Neural crest cell (in vitro differentiated cells): ENCODE measurements at places on chromosomes 3 and 15.

GRCh38 chr3:195796795-195797194 is 14.9 kb downstream of the MUC4 start:
- no peak for DNase-seq

DNA sequence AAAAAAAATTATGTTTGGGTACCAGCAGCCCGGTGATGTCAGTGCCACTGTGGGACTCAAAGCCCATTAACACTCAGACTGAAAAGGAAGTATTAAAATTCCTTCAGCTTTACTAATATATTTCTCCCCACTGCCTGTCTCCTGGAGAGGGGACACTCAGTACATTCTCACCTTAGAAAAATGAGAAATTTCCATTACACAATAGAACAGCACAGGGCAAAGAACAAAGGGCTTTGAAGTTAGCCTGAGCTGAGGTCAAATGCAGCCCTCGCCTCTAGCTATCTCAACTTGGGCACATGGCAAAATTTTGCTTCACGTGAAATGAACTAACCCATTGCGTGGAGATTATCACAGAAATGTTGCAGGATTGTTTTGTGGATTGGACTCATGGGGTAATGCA is 80.8 kb downstream of the RARB start:
- DNase-seq = no peak

GRCh38 chr3:12797892-12798558 is 1.5 kb downstream of the CAND2 start:
- DNase-seq = no peak

- DNase-seq = no peak
Observed at GRCh38 chr15:71595846-71596553, 214.4 kb upstream of the NR2E3 start.

DNA sequence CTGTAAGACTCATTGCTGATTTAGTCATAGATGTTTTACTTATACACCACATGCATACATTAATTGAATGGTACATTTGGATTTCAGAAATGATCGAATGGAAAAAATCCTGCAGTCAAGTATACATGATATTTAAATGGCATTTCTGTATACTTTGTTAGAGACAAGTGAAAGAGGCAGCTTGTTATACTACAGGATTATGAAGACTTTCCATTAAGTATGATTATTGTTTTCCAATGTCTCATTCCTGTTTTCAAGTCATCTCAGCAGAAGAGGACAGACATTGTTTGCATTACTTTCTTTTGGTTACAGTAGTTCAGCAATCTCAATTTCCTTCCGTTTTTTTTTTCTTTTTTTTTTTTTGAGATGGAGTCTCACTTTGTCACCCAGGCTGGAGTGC is 36.6 kb upstream of the DPPA4 start:
- DNase-seq = no peak

- DNase-seq = no peak
Observed at GRCh38 chr3:111548756-111549155, 6.8 kb downstream of the CD96 start.

GRCh38 chr3:45464336-45465170 is 76.2 kb downstream of the LARS2 start:
- peak; percentile 19 for DNase-seq

GRCh38 chr3:60434950-60435349 is 816.3 kb downstream of the FHIT start:
- DNase-seq = no peak

DNA sequence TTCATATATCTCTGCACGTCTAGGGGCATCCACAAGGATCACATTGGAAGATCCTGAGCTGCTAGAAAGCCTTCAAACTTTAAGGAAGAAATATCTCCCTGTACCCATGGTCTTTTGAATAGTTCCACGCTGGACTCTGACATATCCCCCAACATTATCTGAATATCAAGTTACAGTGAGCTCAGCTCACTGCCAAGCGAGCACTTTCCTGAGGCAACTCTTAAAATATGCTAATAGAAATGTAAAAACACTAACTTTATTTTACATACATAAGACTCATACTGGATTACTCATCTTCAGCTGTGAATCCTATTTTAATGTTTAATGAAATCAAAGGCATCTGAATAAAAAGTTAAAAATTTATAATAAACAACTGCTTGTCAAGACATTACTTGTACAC is 420.2 kb upstream of the CCDC54 start:
- DNase-seq = no peak

GRCh38 chr3:155941354-155941753 is 70.9 kb downstream of the GMPS start:
- DNase-seq = no peak

DNA sequence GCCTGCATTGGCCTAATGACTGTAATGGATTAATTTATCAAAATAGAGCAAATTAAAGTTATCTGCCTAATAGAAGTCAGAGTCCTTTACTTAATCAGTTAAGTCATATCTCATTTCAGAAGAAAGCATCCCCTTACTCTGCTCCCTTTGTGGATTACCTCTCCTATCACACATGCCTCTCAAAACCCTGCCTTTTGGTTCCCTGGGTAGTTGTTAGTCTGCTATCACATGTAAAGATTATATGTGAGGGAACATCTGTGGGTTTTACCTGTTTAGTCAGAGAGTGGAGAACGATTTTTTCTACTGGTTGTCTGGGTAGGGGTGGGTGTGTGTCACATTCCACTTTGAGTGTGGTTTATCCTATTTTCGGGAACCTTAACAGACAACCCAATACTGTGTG is 16.4 kb downstream of the UBE2E2 start:
- no peak for DNase-seq

DNA sequence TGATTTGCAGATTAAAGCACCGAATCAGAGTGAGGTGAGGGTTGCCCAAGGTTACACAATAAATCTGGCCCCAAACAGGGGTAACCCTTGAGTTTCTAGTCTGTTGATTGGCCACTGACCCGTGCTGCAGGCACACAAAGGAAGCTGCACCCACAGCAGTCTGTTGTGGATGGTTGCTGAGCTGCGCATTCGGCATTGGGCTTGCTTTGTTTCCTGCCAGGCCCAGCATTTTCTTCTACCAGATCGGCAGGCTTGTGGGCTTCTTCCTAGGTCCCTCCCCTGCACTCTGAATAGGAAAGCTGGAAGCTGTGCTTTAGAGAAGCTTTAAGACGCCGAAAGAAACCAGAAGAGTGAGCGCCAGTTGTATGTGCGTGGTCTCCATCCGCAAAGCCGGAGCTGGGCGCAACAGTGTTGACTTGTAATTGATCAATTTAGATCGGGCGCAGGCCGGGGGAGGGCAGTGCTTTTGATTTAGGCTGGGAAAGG is 12.1 kb downstream of the B3GNT5 start:
- peak; percentile 52 for DNase-seq

GRCh38 chr15:66622591-66623022 is 56.8 kb upstream of the LCTL start:
- no peak for DNase-seq

- no peak for DNase-seq
Observed at GRCh38 chr3:197003461-197004385, 25.9 kb downstream of the MELTF start.

- DNase-seq = no peak
Observed at GRCh38 chr3:171125010-171125409, 98.5 kb upstream of the SLC2A2 start.

DNA sequence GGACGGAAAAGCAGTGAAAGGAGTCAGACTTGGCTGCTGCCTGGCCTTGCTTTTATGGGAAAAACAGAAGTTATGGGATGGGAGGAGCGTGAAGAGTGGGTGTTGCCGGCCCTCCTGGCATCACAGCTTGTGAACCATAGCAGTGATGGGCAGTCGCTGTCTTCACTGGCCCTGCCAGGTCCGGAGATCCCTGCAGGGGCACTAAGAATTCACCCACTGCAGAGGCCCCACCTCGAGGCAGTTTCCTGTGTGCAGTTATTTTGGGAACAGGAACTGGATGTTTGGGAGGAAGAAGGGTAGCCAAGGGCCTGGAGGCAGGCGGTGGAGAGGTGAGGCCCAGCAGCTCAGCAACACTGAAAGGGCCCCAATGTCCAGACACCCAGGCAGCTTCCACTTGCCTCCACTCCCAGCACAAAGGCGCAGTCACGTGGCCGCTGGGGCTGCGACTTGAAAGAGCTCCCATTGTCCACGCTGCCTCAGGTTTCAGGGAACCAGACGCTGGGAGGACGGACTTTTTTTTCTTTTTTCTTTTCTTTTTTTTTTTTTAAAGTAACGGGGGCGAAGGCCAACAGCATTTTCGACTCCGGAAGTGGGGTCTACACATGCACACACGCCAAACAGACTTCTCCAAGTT is 255.6 kb downstream of the ZNF621 start:
- peak; percentile 65 for DNase-seq

GRCh38 chr3:141669434-141669833 is 68.7 kb upstream of the RNF7 start:
- DNase-seq = no peak

- no peak for DNase-seq
Observed at GRCh38 chr3:58349792-58350626, 17.3 kb downstream of the PXK start.

DNA sequence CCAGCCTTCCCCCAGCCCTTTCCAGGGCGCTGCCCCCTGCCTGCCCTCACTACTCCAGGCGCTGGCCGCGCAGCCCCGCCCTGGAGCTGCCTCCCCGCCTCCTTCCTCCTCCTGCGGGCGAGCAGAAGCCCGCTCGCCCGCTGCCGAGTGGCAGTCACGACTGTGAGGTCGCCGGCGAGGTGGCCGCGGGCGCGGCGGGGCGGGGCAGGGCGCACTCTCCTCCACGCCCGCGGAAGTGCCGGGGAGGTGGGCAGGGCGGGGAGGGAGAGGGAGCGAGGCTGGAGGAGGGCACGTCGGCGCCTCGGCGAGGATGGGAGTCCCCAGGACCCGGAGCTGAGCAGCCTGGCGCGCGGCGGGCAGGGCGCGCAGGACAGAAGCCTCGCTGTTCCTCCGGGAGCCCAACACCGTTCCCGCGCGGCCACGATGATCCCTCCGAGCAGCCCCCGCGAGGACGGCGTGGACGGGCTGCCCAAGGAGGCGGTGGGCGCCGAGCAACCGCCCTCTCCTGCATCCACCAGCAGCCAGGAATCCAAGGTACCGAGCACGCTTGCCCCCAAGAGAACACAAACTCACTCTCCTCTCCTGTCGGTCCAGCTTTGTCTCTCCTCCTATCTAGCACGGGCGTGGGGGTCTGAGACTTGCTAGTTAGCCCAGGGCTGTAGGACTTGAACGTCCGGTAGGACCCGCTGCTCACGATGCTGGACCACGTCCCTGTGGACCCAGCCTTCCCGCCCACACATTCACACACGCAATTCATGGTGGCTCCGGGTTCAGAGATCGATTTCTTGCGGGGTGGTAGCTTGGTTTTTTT is at the start of gene STAC:
STAC (plus strand) TSS at position 284 of the 811 bp plus-strand sequence; CDS start at position 424, 140 bp downstream.
- DNase-seq = peak; percentile 43

GRCh38 chr3:193894121-193894863 is 241.7 kb upstream of the HES1 start:
- no peak for DNase-seq

DNA sequence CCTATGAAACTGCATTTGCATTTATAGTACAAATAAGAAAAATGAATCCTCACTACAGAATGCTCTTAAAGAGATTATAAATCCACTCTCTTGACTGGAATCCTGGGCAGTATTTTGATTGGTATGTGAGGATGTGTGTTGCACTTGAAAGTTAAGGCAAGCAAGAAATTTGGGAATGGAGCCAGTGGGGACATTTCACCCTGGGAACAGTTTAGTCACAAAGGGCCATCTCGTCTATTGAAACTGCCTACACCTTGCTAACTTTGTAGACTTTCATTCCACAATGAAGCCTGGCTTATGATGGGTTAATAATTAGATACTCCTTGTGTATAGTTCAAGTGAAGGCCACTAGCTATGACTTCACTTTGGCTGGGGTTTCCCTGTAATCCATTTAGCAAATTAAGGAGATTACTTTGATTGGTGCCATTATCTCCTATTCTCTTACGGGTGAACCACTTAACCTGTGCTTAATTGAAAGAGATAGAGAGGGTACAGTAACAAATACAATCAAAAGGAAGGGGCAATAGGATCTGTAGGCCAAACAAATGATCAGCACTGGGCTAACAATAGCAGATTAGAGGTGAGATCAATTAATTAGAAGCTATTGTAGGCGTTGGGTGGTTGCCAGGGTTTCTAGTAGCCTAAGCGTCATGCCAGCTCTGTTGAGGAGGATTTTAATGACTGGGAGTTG is 146.9 kb upstream of the RARB start:
- no peak for DNase-seq

DNA sequence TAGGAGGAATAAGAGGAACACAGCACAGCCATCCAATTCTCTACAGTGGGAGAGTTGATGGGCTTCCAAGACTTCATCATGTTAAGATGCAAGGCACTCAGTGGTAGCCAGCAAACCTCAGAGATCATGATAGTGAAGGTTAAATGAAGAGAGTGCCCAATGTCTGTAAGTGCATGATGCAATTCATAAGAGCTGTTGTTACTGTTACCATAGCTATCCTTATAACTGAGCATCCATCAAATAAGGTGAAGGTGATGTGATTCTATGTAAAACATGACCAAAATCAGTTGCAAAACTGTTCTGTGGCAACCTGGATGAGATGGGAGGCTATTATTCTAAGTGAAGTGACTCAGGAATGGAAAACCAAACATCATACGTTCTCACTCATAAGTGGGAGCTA is 289.7 kb downstream of the MAGI1 start:
- DNase-seq = no peak

DNA sequence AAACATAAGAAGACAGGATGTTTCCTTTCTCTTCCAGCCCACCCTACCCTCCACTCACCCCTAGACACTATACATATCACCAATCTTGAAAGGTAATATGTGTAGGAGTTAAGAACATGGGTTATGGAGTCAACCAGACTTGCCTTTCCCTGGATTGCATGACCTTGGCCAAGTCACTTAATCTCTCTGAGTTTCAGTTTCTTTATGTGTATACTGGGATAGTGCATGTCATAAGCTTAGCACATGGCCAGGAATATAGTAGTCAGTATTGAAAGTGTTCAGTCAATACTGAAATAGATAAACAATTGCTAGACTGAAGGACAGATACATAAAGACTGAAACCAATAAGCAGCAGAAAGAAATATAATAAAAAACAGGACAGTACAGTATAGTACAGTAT is 283.2 kb upstream of the STT3B start:
- DNase-seq = no peak

DNA sequence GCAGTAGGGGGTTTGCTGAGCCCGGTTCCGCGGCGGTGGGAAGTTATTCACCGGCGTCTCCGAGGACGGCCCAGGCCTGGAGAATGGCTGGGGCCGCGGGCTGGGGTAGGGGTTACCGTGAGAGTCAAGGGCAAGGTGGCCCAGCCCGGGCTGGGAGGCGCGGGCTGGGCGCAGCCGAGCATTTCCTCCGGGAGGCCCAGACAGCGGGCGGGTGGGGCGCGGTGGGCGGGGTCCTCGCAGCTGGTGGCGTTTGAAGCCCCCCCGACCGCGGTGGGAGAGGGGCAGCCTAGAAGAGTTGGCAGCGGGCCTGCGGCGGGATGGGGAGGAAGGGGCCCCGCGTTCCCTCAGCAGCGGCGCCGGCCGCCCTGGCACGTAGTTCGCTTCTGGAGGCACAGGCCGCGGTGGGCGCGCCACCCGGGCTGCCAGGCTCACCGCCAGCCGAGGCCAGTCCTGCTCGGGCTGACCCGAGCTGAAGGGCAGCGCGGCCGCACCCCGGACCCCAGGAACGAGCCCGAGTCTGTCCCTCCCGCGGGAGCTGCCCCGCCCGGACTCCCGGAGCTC is 960 bp upstream of the KLF13 start:
- peak; percentile 26 for DNase-seq
